ENCODE measurements at places on chromosomes 2 and 18. TPM values are rescaled to one million over a fixed set of nuclear protein-coding genes. Genes with fewer than 3 reads are reported as not detected.

RBM43 gene
- total RNA-seq = 10.4 TPM

KIF5C gene
- total RNA-seq = 32.0 TPM

CDH19 gene
- not detected for total RNA-seq

DAPL1 gene
- total RNA-seq = not detected

CD302 gene
- 3.0 TPM for total RNA-seq

CFC1 gene
- not detected for total RNA-seq

DNA sequence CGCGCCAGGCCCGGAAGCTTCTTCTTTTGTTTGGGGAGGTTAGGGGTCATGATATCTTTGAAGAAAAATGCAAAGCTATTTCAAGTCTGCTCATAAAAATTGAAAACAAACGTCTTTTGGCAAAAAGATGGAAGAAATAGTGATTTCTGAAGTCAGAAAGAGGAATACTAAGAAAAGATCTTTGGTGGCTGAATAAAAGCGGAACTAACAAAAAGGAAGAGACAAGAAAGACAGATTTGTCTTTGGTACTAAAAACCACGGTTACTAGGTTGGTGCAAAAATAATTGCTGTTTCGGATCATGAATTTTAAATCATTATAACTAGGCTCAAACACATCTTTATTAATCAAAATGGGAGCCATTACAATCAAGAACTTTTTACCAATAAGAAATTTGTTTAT is 164.6 kb upstream of the TRIB2 start:
- peaks cover 2% of the 10 kb centered on the region for H3K36me3 ChIP-seq
- DNase-seq = no peak
- no peak overlapping the region for H3K4me3 ChIP-seq
- peaks cover 26% of the 10 kb centered on the region for H3K4me1 ChIP-seq
- no peaks in the 10 kb centered on the region for H3K27me3 ChIP-seq
- H3K27ac ChIP-seq = no peak overlapping the region

- peaks cover 2% of the 10 kb centered on the region for H3K36me3 ChIP-seq
- H3K4me3 ChIP-seq = no peak overlapping the region
- no peak overlapping the region for H3K27ac ChIP-seq
- DNase-seq = no peak
- H3K27me3 ChIP-seq = peaks cover 13% of the 10 kb centered on the region
These were observed 243.6 kb upstream of the RBMS1 start for GRCh38 chr2:160737247-160737646.

- peaks cover 4% of the 10 kb centered on the region for H3K36me3 ChIP-seq
- no peak overlapping the region for H3K4me3 ChIP-seq
- peaks cover 26% of the 10 kb centered on the region for H3K27me3 ChIP-seq
- H3K27ac ChIP-seq = no peak overlapping the region
- H3K4me1 ChIP-seq = no peaks in the 10 kb centered on the region
- no peak for DNase-seq
These were observed 9.9 kb upstream of the CDK15 start for GRCh38 chr2:201796478-201796865.

DNA sequence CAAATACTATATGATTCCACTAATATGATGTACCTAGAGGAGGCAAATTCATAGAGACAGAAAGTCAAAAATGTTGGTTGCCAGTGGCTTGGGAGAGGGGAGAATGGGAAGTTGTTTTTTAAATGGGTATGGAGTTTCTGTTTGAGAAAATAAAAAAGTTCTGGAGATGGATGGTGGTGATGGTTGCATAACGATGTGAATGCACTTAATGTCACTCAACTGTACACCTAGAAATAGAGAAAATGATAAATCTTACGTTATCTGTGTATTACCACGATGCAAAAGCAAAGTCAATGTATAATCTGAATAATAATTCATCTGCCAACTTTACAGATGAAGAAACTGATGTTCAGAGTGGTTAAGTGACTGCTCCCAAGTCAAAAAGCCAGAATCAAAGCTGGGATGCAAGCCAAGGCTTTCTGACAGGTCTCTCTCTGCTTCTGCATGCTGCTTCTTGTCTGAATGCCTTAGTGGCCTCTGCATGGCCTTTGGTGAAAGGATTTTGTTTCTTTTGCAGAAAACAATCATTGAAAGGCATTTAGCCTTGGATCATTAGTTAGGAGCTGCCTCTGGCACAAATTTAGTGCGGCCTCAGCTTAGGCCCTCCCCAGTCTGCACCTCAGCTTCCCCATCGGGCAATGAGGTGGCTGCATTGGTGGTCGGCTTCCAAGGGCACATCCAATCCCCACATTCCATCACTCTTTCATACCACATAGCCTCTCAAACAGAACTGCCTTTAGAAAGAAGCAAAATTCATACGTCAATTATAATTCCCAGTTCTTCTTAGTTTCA is 46.5 kb upstream of the MYCN start:
- H3K27ac ChIP-seq = no peak overlapping the region
- no peak for DNase-seq

Data from T-helper 17 cell (primary cell).